Type B pancreatic cell (in vitro differentiated cells): ENCODE measurements at places on chromosomes 1 and 21. TPM values are rescaled to one million over a fixed set of nuclear protein-coding genes. Genes with fewer than 3 reads are reported as not detected.

GRCh38 chr1:173294843-173295242 lies 87.7 kb upstream of the TNFSF4 start:
- no peaks in the 10 kb centered on the region for H3K4me1 ChIP-seq
- no peak overlapping the region for H3K27ac ChIP-seq
- no peak overlapping the region for H3K4me3 ChIP-seq
- H3K27me3 ChIP-seq: no peaks in the 10 kb centered on the region

The LRRC53 gene
- total RNA-seq: not detected in 2 replicates

The ASPM gene
- total RNA-seq: 13.0 and 38.6 TPM in 2 replicates

DNA sequence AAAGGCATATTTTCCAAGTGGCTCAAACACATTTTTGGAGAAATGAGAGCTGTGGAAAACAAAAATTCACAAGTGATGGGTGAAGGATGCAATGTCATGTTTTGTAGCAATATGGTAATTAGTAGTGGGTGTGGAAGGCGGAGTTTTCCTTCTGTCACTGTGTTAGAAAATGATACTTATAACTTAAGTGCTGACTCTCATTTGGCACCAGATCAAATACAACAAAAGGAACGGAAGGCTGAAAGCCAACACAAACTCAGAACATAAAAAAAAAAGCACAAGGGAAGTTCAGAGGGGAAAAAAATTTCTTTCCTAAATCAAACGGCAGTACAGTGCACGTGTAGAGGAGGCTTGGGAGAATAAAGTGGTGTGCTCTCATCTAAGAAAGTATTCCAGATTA lies at the start of gene TNFSF18:
TSS of gene TNFSF18 (minus strand) at position 77 of the 400 bp plus-strand sequence. CDS start at position 32, 45 bp downstream.
- DNase-seq: no peak
- H3K4me3 ChIP-seq: no peak within 1 kb of the TSS
- no peaks in the 10 kb centered on the region for H3K27me3 ChIP-seq
- H3K36me3 ChIP-seq: no peaks in the 10 kb centered on the region
- H3K27ac ChIP-seq: no peak within 1 kb of the TSS

GRCh38 chr1:54114955-54115354 lies 37.8 kb downstream of the CDCP2 start:
- no peak for DNase-seq
- H3K4me3 ChIP-seq: no peak overlapping the region
- no peaks in the 10 kb centered on the region for H3K36me3 ChIP-seq
- peaks cover 6% of the 10 kb centered on the region for H3K4me1 ChIP-seq
- H3K27ac ChIP-seq: no peak overlapping the region

- peaks cover 5% of the 10 kb centered on the region for H3K4me1 ChIP-seq
- no peak for DNase-seq
- H3K4me3 ChIP-seq: no peak overlapping the region
- no peaks in the 10 kb centered on the region for H3K36me3 ChIP-seq
- H3K27ac ChIP-seq: no peak overlapping the region
Observed at GRCh38 chr1:246214708-246215509, 292.2 kb downstream of the SMYD3 start.

The EFNA3 gene
- total RNA-seq: 3.4 and 4.7 TPM in 2 replicates
